ENCODE measurements at places on chromosomes 3 and 15.

GRCh38 chr3:81864272-81864671, 102.8 kb upstream of the GBE1 start:
- DNase-seq, result no peak

DNA sequence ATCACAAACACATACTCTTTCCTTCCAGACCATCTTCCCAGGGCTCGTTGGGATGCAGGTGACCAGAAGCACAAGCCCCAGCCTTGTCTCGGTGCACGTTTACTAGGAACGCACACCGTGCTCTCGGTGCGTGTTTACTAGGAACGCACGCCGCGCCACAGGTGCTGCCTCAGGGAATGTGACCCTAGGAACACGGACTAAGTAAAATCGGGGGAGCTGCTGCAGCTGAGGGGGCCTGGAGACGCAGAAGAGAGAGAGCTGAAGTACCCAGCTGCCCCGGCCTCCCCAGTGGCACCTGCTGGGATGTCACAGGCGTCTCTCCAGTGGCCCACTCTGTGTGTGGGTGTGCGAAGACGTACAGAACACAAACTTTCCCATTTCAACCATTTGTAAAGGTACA, 91.0 kb upstream of the SNRPA1 start:
- no peak for DNase-seq

DNA sequence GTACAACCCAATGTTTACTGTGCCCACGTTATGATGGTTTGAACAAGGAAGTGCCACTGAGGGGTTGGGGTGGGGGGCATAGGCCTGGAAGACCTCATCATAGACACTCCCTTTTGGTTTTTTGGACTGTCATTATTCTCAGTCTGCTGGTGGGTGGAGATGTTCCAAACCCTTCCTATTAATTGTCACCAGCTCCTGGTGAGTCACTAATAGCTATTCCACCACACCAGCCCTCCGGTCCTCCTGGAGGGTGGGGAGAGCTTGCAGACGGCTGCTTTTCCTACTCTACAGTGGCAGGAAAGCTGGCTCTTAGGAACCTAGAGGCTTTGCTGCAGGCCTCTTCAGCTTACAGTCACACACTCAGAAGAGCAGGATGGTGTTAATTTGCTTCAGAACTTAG, 9.0 kb upstream of the COPG1 start:
- DNase-seq, result no peak

DNA sequence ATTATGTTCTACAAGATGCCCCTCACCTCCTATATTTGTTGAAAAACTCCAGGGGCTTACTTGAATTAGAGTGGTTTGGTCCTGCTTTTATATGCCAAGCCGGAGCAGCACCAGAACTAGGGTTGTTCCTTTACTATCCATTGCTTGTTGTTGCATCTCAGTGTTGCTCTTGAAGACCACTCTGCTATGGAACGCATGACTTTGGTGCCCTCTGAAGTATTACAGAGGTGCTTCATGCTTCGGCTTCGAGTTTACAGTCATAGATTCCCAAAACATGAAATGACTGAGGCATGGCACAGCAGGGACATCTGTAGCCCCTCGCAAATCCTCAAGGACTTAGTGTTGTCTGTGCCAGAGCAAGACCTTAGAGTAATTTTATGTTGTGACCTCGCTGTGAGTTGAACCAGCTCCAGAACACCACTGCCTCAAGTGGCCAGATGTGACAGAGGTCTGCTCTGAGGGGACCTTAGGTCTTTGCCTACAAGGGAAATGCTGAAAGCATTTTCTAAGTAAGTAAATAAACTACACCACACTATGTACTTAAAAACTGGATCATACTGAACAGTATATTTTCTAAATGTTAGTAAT, 67.2 kb upstream of the SIAH2 start:
- DNase-seq, result no peak

GRCh38 chr3:159837725-159838124, 150.9 kb upstream of the IL12A start:
- DNase-seq, result no peak

DNA sequence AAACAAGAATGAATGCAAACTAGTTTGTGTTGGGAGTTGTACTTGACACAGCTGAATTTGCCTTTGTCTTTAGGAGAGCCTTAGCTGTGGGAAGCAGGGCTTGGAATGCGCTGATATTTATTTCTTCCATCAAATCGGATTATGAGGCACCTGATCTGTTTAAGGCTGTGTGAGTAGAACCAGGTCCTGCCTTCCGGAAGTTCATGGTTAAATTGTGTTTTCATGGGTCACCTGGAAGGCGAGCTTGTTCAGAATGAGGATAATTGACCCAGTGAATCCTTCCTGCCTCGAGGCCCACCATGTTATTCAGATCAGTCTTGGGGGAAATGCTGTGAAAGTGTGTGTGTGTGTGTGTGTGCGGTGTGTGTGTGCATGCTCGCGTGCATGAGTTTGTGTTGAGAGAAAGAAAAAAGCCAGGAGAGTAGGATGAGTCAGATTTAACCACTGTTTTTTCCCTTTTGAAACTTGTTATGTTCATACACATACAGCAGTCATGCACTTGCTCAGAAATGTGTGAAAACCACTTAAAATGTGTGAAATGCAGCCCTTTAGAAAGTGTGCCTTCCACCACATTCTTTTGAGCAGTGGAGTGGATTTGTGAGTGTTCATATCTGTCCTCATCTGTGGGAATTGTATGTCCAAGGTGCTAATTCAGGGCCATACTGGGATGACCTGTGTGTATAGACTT, 36.7 kb downstream of the SMAD3 start:
- DNase-seq, result no peak

Measured in bone marrow (tissue), 2 donors.